Central memory CD8-positive, alpha-beta T cell (primary cell): ENCODE measurements at places on chromosomes 3 and 15.

DNA sequence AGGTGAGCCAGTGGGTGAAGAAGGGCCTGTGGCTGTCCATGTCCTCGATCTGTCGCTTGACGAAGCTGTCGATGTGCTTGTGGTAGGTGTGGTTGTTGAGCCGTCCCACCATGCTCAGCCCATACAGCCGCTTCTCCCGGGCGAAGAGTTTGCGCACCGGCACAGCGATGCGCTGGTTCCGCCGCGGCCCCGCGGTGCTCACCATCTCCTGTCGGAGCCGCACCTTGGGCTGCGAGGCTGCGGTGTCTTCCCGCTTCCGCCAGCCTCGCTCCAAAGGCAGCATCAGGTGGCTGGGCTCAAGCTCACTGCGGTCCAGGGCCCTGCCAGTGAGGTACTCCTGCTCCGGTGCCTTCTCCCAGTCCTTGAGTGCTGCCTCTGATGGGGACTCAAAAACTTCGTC, 34.0 kb upstream of the GRIP2 start:
- DNase-seq = no peak

DNA sequence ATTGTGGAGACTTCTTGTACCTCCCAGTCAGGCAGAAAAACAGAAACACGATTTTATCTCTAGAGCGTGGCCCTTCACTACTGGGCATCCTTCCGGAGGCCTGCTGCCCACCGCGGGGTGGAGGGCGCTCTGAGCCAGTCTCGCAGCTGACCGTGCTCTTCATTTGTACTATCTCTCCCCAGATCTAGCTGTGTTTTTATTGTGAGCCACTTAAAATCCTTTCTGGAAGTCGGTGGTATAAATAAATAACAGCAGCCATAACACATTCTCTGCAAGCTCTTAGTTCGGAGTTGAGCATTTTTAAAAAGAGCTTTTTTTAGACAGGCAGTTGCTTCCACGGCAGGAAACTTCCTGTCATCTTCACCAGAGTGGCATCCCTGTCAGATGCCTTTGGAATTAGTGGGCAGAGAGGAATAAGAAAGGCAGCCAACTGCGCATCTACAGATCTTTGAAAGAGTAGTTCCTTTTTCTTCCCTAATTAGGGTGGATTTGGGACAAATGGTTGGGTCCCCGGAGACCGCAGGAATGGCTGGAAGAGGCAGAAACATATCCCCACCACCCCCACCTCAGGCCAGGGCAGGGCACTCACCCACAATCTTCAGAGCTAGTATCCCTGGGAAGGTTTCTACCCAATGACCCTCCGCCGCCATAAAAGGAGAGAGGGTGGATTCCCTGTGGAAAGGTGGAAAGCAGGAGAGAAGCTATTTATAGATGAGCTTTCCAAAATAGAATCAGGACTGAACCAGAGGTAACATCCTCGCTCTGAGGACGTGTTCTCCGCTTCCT, 91.1 kb downstream of the TOP2B start:
- no peak for DNase-seq

DNA sequence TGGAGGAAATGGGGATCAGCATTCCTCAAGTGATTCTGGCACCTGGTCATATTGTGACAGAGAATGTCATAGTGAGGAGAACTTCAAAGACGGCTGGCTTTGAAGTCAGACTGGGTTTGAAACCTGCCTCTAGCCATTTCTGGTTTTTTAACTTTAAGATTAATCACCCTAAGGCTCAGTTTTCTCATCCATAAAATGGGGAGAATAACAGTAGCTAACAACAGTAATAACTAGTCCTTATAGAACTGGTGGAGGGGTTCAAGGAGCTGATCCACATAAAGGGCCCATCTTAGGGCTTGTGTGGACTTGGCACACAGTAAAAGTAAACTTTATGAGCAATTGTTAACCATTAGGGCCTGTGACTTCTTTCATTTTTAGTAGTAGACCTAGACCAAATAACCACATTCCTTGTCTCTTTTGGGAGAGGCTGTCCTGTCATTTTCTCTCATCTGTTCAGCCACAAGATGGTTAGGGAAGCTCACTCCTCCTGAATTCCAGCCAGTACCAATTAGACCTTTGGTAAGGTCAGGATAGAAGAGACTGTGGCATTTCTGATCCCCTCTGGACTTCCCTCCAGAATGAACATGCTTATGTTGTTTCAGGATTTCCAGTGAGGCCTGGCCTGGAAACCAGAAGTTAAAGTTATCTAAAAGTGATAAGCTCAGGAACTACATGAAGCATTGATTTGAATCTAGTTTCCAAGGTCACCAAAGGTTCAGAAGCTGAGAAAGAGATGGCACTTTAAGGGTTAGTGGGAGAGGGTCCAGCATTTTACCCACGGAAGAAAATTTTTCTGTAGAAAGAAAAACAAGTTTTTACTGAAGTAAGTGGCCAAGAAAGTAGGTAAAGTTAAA, 159.3 kb upstream of the DPH6 start:
- no peak for DNase-seq

- DNase-seq = no peak
Observed at GRCh38 chr3:55329849-55330248, 157.3 kb downstream of the WNT5A start.

DNA sequence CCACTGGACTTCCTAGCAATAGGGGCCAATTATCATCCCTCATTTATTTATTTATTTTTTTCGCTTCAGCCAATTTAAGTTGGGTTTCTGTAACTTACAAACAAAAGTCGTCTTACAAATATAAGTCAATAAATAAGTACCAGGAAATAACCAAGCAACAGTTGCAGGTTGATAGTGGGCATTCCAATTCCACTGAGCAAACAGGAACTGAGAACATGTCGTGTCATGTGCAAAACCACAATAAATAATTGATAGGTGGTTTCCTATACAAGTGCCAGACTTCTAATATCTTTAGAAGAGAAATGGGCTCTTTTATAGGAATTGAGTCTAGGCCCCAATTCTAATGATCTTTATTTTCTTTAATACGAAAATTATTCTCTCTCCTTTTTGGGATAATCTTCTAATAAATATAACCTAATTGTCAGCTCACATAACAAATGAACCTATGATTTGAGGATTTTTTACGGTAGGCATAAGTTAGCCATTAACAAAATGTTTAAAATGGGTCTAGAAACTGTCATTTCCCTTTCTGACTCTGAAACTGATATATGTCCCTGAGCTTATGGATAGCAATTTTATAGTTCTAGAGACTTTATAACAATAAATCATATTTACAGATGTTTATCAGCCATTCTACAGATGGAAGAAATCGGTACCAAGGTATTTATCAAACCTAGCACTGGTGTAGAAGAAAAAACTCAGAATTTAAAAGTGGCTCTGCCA, 571.8 kb downstream of the FOXP1 start:
- DNase-seq = no peak

GRCh38 chr3:132029182-132029902, 5.5 kb downstream of the CPNE4 start:
- no peak for DNase-seq

DNA sequence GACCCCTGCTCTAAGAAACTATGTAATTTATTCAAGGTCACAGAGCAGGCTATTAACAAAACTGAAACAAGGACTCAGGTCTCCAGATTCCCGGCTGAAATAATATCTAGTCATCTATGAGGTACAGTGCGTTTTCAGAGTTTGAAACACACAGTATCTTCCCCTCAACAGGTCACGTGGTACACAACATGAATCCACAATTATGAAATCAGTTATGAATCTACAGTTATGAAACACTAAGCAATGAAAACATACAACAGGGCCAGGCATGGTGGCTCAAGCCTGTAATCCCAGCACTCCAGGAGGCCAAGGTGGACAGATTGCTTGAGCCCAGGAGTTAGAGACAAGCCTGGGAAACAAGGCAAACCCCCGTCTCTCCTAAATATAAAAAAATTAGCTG, 72.7 kb downstream of the FSIP1 start:
- DNase-seq = no peak
